Vagina (tissue), 2 donors: ENCODE measurements at places on chromosomes 2 and 18. TPM values are rescaled to one million over a fixed set of nuclear protein-coding genes. Genes with fewer than 3 reads are reported as not detected.

DNA sequence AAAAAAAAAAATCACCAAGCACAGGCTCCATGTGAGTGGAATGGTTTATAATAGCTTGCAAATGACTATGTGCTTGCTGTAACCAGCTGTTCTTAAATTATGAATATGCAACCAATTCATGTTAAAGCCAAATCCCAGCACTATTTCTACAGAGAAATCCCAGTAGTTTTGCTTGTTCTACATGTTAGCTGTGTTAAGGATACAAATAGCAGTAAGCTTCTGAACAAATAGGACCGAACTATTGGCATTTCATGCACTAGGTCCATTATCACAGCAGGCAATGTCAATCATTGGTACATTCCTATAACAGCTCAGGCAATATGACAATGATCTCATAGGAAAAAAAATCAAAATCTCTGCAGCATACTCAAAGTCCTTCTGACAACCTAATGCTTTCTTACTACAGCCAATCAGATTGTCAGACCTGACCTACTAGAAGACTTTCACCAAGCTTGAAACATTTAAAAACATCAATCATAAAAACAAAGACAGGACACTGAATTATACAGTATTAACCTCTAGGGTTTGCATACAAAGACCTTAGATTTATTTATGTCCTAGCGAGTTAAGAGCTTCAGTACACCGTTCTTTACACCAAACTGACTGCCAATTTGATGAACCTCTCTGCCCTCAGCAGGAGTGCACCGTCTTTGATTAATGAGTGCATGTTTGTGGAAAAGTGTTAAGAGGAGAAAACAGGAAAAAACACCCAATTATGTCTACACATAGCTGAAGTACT is 6.4 kb downstream of the BAZ2B start:
- peaks cover 80% of the 10 kb centered on the region for H3K4me1 ChIP-seq
- no peaks in the 10 kb centered on the region for H3K27me3 ChIP-seq
- H3K27ac ChIP-seq, result no peak overlapping the region
- DNase-seq, result no peak
- no peaks in the 10 kb centered on the region for H3K36me3 ChIP-seq

- H3K27ac ChIP-seq, result no peak overlapping the region
- no peaks in the 10 kb centered on the region for H3K36me3 ChIP-seq
- no peak overlapping the region for H3K4me3 ChIP-seq
- no peaks in the 10 kb centered on the region for H3K4me1 ChIP-seq
- no peak for DNase-seq
- H3K27me3 ChIP-seq, result no peaks in the 10 kb centered on the region
These were observed 11.9 kb downstream of the FRZB start for GRCh38 chr2:182854375-182855105.

DNA sequence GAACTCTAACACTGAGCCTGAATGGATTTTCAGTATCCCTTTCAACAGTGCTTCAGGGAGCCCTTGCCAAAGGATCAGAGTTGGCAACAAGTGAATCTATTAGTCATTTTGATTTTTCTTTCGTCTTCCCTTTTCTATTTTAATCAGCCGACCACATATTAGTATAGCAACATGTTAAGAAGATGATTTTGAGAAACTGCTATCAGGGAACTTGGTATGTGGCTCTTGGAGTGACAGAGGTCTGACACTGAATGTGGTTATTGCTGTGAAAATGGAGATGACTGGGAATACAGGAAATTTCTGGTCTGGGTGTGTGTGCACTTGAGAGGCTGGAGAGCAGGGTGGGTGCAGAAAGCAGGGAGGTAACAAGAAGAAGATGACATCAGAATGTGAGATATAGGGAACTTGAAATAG is 28.7 kb upstream of the IL1RL1 start:
- no peak for DNase-seq
- H3K36me3 ChIP-seq, result no peaks in the 10 kb centered on the region
- no peaks in the 10 kb centered on the region for H3K4me1 ChIP-seq
- no peak overlapping the region for H3K27ac ChIP-seq
- no peaks in the 10 kb centered on the region for H3K27me3 ChIP-seq

DNA sequence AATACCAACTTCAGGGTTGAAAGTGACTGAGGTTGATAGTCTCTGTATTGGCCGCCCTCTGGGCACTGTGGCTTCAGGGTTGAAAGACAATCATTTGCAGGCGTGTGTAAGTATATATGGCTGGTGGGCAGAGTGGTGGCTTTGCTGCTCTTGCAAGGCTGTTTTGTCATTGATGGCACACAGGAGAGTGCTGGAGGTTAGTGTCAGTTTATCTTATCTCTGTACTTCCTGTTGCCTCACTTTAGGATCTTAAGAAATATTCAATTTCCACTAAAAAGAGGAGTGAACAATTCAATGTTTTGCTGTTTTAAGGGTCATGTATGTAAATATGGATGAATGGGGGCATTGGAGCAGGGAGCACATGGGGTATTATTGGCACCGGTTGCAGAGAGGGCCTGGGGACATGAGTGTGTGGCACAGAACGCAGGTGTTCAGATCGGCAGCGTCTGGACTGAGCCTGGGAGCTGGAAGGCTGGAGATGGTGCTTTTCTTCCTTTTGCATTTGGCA is 51.5 kb downstream of the NCK2 start:
- H3K36me3 ChIP-seq, result no peaks in the 10 kb centered on the region
- H3K27ac ChIP-seq, result peak overlapping the region; percentile 72
- peak overlapping the region; percentile 7 for H3K4me3 ChIP-seq
- no peak for DNase-seq
- H3K4me1 ChIP-seq, result peaks cover 84% of the 10 kb centered on the region

DNA sequence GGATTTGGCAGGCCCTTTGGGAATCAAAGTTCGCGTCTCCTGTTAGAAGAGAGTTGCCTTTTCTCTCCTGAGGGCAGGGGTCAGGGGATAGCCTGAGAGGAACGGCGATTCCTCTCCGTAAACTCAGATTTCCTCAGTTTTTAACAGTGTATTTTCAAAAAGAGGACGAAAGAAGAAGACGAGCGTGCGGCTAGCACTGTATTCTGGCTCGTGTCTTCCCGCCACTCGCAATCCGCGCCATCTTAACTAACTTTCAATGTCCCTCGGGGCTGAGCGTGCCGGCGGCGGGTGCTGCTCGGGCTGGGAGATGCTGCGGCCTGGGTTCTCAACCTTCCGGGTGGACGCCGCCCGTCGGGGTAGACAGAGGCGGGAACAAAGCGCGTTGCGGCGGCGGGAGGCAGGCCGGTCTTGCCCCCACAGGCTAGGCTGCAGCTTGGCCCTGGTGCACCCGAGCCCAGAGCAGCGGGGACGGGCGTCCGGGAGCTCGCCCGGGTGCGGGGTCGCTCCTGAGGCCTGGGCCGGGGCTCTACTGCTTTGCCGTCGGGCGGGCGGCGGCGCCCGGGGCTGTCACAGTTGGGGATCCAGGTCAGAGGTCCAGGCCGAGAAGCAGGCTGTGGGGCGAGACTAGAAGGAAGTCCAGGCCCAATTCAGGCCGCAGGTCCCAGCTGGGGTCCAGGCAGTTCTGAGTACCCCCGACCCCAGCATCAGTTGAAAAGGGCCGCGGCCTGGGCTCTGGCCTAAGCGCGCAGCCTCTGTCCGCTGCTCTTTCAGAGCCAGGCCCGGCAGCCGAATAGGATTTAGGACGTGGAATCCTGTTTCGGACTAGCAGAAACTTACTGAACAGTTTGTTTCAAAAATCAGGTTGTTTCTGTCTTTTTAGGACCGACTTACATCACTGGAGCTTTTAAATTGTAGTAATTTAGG is 11.8 kb downstream of the TBR1 start:
- DNase-seq, result no peak
- H3K36me3 ChIP-seq, result no peaks in the 10 kb centered on the region
- peaks cover 14% of the 10 kb centered on the region for H3K4me1 ChIP-seq
- H3K27me3 ChIP-seq, result peaks cover 30% of the 10 kb centered on the region
- no peak overlapping the region for H3K4me3 ChIP-seq
- no peak overlapping the region for H3K27ac ChIP-seq

- H3K27me3 ChIP-seq, result no peaks in the 10 kb centered on the region
- H3K4me1 ChIP-seq, result peaks cover 59% of the 10 kb centered on the region
These were observed 36.5 kb upstream of the SNED1 start for GRCh38 chr2:240961910-240962299.

Gene SERPINB4
- total RNA-seq, result 77.3 TPM

Gene GNAL
- total RNA-seq, result 23.3 TPM

Gene TGFA
- 27.7 TPM for total RNA-seq
